ENCODE measurements at places on chromosomes 2 and 18.

- no peak for DNase-seq
These were observed 36.0 kb upstream of the HDAC4 start for GRCh38 chr2:239436669-239437335.

DNA sequence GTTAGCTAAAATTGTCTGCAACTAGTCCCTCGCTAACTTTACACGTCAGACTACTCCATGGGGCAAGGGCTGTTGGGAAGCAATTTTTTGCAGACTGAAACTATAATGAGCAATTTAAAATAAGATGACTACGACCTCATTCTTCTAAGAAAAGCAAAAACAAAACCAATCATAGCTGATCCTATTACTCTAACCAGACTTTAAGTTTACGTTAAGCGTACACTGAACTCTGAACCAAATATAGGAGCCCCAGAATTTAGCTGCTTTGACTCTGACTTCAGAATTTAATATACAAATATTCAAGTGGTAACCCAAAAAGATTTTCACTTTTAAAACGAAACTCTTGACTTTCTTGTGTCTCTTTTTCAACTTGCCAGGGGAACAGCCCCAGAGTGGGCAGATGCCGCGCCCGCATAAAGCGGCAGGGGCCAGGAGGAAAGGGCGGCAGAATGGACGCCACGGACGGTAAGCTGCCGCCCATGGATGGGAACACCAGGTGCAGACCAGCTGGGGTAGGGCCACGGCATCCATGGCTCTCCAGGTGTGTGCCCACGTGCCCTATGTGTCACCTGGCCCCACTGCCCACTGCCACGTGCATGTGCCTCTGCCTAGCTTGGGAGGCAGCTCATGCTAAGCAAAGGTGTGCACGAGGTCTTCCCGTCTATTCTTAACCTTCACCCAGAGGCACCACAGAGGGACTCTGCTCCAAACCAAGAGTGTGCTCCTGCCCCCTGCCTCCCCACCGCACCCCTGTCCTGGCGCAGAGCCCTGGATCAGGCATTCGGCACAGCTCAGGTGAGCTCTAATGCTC lies 217.6 kb downstream of the HDAC4 start:
- no peak for DNase-seq

- no peak for DNase-seq
These were observed 51.3 kb downstream of the TET3 start for GRCh38 chr2:74036010-74036409.

- DNase-seq: no peak
These were observed 69.0 kb downstream of the COL6A3 start for GRCh38 chr2:237344942-237345341.

- no peak for DNase-seq
These were observed 18.2 kb upstream of the HMSD start for GRCh38 chr18:63930773-63931354.

DNA sequence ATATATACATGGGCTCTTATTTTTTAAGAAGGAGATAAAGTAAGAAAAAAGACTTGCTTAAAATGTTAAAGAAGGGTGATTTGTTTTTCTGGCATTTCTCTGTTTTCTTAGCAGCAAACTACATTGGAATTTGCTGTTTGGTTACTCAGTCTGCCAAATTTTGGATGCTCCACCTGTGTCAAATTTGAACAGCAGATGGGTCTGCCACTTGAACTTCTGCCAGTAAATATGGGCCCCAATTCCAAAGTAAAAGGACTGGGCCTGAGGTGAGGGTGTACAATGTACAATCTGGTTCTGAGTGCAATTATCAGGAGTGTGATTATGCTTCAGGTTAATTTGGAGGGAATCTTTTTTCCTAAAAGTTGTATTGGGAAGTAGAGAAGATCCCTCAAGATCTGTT lies 794.5 kb downstream of the DSC3 start:
- DNase-seq: no peak

DNA sequence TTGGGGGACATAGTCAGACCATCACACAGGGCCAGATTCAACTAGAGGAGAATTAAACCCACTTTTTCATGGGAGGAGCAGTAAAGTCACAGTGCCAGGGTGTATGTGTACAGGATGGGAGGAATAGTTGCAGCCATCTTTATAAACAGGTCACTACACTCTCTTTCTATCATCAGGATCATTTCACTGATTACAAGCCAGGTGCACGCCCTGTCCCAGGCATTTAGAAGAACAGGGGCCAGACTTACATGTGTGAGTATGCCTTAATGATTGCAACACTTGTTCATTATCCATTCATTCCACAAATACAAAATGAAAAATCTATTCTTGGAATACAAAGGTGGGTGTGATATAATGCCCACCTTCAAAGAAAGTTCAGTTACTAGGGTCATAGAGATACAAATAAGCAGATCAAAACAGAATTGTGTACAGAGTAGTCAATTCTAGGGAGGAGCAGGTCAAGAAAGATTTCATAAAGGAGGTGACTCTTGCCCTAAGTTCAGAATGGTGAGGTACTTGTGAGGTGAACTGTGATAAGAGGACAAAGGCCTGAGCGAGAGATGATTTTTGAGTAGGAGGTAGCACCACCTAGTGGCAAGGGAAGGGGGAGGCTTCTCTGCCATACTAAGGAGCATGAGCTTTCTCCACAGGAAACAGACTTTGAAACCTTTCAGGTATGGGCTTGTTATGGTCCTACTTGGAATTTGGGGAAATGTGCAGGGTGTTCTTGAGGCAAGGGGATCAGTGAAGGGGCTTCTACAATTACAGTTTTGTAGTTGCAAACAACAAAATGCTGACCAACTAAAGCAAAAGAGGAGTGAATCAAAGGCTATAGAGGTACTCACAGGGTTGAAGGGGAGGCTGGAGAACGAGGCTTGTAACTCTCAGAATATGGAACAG lies 156.3 kb downstream of the SUCLG1 start:
- DNase-seq: no peak

GRCh38 chr18:23462876-23463275 lies 9.8 kb downstream of the RIOK3 start:
- no peak for DNase-seq

DNA sequence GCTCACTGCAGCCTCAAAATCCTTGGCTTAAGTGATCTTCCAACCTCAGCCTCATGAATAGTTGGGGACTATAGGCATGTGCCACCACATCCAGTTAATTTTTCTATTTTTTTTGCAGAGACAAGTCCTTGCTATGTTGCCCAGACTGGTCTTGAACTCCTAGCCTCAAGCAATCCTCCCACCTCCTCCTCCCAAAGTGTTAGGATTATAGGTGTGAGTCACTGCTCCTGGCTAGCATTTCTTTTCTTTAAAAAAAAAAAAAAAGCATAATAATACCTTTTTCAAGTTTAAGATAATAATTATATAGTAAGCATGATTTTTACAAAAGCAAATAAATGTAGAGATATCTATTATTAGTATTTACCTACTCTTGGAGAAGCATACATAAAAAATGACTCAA lies 36.1 kb downstream of the PPP4R1 start:
- DNase-seq: no peak

GRCh38 chr2:239533569-239534316 lies 132.9 kb upstream of the HDAC4 start:
- no peak for DNase-seq

DNA sequence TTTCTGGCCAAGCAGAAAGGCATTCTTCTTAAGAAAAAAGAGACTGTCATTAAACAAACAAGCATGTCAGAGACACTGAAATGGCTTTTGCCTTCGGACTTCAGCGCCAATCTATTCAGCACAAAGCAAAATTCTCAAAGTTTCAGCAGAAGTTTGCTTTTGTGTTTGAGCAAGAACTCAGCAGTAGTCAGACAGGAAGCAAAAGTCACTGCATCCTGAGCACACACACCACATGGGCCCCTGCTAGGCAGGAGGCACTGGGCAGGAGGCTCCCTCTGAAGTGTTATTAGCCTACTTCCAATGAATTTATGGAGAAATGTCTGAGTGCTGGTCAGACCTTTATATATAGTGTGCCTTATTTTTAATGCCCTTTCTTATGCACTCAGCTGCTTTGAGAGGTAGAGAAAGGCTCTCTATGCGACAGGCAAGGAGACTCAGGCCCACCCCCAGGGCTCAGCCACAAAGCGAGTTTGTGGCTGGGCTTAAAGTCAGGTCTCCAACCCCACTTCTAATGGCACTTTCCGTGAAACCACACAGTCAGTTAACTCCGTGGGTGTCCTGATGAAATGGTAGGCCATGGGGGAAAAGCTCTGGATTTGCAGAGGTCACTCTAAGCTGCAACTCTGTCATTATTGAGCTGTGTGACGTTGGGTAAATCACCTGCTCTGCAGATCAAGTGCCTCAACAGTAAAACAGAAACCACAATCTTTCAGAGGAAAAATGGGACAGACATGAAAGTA lies 161.0 kb upstream of the TMEM200C start:
- DNase-seq: no peak

DNA sequence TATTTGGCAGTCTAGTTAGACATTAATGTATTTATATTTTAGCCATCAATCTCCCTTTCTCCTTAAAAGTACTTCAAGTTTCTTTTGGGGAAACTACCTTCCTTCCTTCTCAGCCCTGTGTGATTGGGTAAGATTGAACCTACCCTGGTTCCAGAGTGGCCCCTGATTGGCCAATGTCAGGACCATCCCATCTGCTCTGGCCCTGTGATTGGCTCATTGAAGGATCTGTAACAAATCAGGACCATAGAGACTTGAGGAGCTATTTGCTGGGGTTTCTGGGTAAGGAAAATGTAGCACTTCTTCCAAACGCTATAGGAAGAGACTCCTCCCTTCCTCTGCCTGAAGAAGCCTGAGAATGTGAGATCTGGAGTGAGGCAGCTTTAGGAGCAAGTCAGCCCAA lies 59.3 kb downstream of the AQP4 start:
- no peak for DNase-seq

DNA sequence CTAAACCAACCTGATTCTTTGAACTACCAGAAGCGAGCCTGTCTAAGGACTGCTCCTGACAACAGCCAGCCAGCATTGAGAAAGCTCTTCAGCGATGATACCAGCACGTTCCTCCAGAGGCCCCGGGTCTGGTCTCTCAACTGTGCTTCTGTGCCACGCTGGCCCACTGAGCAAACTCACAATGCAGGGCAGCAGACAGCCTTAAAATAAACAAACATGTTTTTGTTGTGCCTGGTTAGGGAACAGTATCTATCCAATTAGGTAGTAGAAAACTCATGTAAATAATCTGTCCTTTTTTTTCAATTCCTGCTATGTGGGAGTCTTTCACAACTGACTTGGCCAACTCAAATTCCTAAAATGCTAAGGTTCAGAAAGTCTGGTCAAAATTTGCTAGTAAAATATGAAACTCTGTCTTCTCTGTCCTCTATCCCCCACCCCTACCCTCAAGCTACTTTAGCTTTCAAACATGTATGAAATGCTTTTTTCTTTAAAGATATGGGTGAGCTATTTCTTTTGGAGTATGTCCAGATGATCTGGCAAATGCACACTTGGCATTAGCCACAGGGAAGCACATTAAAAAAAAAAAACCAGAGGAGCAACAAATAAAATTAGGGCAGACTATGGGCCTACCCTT lies 21.4 kb upstream of the EML4 start:
- DNase-seq: no peak

DNA sequence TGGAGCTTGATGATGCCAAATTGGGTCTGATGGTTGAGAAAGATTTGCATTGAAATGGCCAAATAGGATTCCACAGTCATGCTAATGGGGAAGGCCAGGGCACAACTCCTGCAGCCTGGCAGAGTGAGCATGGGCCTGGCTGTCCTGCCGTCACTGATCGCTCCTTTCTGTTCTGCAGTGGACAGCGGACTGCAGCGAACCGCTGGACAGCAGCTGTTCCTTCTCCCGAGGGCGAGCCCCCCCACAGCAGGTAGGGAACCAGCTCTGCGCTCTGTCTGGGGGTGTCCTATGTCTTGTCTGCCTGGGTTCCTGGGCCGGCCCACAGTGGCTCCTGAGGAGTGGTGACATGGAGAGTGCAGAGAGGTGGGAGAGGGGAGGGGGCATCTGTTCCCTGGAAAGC lies 97.6 kb downstream of the CTIF start:
- DNase-seq: no peak

DNA sequence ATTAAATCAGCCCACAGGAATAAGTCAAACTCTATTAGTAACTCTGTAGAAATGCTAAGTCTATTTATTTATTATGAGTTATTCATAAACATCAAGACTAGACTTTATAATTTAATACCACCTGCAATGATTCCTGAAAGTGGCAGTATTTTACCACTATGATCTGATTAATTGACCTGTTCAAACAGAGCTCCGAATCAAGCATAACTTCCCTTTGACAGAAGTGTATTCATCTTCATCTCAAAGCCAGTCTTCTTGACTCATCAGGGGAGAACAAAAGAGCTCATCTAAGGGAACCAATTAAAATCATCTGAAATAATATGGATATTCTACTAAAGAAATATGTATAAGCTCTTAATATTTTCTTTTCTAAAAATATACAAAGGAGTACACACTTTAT lies 122.3 kb downstream of the MBD2 start:
- no peak for DNase-seq

- DNase-seq: no peak
These were observed 84.6 kb downstream of the SMAD7 start for GRCh38 chr18:48866028-48866733.

- DNase-seq: no peak
These were observed 79.8 kb downstream of the CCDC150 start for GRCh38 chr2:196719110-196719872.

- peak; percentile 53 for DNase-seq
These were observed 16.6 kb downstream of the MALT1 start for GRCh38 chr18:58687871-58688308.

DNA sequence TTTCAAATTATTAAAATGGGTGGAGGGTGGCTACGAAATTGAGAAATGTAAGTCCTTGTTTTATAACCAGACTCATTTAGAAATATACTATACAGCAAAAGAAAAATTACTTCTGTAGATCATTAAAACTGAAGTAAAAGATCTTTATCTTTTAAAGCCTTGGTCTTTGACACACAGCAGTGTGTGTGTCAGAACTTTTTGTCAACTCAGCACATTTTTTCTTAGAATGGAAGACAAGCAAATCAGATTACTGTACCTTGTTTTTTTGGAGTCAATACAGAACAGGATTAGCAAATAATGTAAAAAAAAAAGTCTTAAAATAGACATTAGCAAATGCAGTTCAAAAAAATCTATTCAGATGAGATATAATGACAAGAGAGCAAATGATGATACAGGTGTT lies 49.1 kb downstream of the C2orf76 start:
- no peak for DNase-seq

DNA sequence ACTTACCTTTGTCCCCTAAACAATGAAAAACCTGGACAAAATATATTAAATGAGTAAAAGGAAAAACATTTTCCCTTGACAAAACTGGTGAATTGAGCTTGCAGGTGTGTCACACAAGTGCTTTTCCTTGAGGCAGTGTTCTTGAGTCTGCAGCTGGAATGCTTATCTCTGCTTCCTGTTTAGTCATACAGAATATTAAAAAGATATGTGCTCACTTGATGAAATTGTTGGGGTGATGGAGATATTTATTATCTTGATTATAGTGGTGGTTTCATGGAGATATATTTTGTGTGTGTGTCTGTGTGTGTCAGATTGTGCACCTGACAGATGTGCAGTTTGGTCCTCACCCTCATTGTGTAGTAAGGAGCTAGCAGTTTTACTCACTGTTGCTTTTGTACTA lies 3.3 kb downstream of the TAF1B start:
- DNase-seq: no peak

- DNase-seq: no peak
These were observed 4.7 kb upstream of the SLC40A1 start for GRCh38 chr2:189585226-189585756.
